ENCODE measurements at places on chromosomes 5 and 9. TPM values are rescaled to one million over a fixed set of nuclear protein-coding genes. Genes with fewer than 3 reads are reported as not detected.

The ADAMTS6 gene
- 2.4 TPM for polyA plus RNA-seq

The GPX3 gene
- 1,625 TPM for polyA plus RNA-seq

The PHAX gene
- polyA plus RNA-seq = 76.0 TPM

The PCYOX1L gene
- 17.7 TPM for polyA plus RNA-seq

The ZCCHC7 gene
- polyA plus RNA-seq = 21.2 TPM

The GABRP gene
- 1.0 TPM for polyA plus RNA-seq

The PSD2 gene
- polyA plus RNA-seq = 1.9 TPM

The AHRR gene
- 1.8 TPM for polyA plus RNA-seq

The TMC1 gene
- polyA plus RNA-seq = 0.96 TPM

DNA sequence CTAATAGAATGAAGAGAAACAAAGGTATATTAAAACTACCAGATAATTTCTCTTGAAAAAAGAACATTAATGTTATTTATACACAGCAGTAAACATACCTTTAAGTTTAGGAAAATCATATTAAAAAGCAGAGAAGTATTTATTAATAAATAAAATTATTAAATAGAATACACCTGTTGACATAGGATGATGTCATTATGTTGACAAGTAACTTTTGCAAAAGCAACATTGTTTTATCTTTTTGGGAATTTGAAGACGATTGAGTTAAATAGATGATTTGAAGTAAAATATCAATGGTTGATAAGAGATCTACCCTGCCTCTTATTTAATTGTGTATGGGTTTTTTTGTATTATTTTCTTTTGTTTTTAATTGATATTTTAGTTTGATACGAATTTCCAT is 711.1 kb upstream of the NUDT12 start:
- no peak for DNase-seq

GRCh38 chr9:23821375-23822181 is 4.5 kb downstream of the ELAVL2 start:
- no peak for DNase-seq

- no peak for DNase-seq
Observed at GRCh38 chr5:73686912-73687311, 60.9 kb downstream of the ARHGEF28 start.

DNA sequence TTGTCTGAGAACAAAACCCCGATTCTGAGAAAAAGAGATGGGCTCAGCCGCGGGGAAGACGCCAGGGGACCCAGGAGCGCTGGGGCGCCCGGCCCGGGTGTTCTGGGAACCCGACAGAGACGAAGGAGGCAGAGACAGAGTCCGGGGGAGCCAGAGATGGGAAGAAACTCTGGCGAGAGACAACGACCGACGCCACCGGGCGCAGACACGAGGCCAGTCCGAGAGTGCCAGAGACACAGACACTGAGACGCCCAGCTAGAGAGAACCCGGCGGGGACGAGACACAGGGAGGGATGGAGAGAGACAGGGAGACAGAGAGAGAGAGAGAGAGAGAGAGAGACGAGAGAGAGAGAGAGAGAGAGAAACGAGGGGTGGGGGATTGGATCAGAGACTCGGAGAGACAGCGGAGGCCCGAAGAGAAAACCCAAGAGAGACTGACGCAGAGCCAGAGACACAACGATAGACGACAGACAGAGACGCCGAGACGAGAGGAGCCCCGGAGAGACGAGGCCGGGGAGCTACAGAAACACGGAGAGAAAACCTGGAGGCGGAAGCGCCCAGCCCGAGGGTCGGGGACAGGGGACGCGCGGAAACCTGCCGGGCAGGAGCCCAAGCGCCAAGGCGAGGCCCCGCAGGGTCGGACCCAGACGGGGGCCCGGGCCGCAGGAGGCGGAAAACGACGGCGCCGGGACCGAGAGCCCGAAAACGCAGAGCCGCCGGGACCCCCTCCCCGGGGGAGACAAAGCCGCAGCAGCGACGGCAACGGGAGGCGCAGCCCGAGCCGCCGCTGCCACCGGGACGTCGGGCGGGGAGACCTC is 3.3 kb downstream of the NR5A1 start:
- DNase-seq = no peak

DNA sequence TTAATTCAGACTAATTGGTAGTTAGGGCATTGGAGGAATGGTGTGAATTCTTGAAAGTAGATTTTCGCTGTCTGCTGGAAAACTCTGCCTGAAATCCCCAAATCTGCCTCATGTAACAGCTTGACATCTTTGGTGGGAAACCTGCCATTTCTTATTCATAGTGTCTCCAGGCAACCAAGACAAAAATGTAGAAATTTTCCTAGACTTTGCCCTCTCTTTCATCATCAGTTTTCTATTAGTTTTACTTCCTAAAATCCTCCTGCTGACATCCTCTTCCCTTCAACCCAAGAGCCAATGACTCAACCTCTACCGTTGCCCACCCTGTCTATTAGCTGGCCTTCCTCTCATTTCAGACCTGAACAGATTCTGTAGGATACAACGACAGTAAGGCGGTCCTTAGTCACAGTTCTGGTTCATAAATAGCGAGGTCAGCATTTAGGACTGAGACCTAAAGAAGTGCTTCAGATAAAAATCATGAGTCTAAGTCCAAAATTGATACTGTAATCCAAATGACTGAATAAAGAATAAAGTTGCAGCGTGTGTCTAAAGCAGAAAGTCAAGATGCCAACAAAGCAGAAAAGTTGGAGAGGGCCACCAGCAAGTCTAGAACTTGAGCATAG is 133.9 kb downstream of the MUSK start:
- DNase-seq = no peak

GRCh38 chr5:17400724-17401469 is 97.1 kb upstream of the TAF11L2 start:
- no peak for DNase-seq
